Stimulated activated CD4-positive, alpha-beta T cell treated with anti-CD3 and anti-CD28 coated beads, TNF-alpha, amount 100 ng/mL, for 4 hours (primary cell): ENCODE measurements at places on chromosomes 3 and 15.

DNA sequence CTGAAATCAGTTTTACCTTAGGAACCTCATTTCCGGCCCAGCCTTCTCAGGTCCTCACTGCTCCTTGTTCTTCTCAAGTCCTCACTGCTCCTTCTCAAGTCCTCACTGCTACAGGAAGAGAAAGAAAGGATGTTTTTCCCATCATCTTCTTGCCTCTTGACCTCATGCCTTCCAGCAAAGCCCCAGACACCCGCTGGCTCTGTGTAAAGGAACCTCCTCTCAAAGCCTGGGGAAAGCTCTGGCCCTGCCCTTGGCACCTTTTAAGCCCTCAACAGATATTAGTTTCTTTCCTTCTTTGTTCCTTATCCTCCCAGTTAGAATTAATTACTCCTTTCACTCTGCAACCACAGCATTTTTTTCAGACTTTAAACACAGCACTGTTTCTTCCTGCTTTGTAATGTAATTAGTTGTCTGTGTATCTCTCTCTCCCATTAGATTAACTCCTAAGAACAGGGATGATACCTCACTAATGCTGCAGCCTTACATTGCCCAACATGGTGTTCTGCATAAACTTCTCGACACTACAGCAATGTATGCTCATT lies 4.0 kb upstream of the WDR49 start:
- no peak for DNase-seq

- no peak for DNase-seq
Observed at GRCh38 chr15:77537006-77537405, 95.7 kb downstream of the LINGO1 start.

DNA sequence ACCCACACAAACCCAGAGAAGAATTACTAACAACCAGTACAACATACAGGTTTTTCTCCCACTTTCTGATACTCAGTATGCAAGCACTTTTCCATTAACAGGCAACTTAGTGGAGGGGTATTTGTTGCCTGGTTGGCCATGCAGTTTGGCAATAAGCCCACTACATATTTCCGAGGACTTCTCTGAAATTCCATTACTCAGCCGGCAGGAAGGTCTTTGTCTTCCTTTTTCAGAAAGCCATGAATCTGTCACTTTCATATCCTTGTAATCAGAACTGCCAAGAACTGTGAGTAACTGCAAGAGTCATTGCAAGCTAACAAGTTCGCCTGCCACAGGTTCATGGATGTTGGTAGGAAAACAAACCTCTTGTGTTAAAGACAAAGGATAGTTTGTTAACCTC lies 422.3 kb upstream of the ROBO1 start:
- no peak for DNase-seq

DNA sequence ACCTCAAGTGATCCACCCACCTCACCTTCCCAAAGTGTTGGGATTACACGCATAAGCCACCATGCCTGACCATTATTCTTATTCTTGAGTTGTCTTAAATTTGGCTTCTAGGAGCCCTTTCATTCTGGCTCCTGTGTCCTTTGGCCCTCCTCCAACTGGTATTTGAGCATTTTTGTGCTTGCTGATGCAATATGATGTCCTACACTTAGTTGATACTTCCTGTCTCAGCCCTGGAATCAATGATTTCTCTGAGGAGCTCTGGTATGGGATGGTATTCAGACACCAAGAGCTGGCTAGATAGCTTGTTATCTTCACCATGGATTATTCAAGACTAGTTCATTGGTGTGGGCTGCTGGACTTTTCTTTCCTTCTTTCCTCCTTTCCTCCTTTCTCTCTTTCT lies 25.4 kb downstream of the ZNF621 start:
- no peak for DNase-seq

- no peak for DNase-seq
Observed at GRCh38 chr3:9280451-9281219, 31.2 kb upstream of the SRGAP3 start.
